ENCODE measurements at places on chromosomes 2 and 18. TPM values are rescaled to one million over a fixed set of nuclear protein-coding genes. Genes with fewer than 3 reads are reported as not detected.

Gene ESPNL
- total RNA-seq = not detected

GRCh38 chr2:223169830-223170605 lies 118.0 kb downstream of the KCNE4 start:
- DNase-seq = no peak

DNA sequence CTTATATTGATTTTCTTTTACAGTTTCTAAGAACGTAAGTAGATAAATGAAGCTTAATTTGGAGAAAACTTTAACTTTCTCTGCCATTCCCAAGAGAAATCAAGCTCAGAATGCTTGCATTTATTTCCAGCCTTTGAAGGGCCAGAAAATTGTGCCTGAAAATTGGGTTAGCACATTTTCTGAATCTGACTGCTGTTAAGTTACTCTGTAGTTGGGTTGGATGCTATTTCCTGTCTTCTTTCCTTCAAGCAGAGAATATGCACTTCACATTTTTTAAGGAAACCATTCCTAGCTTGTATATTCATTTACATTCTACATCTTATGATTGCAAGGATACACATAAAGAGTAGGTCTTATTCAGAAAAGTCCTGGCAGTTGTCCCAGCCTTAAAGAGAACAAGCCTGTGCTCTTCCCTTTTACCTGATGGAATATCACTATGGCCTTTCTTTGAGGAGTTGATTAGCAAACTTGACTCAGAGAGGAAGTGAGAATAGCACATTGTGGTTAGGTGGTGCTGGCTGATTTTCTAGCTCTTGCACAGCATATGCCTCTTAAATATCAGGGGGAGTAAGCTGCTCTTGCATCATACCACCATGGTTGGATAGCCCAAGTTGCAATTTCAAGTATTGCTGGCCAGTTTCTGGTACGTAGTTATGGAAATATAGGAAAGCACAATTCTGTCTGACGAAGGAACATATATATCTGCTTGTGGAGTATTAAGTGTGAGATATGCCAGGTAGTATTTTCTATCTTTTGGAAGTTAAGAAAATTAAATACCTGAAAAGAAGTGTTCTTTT lies 133.7 kb downstream of the COMMD1 start:
- no peak for DNase-seq

DNA sequence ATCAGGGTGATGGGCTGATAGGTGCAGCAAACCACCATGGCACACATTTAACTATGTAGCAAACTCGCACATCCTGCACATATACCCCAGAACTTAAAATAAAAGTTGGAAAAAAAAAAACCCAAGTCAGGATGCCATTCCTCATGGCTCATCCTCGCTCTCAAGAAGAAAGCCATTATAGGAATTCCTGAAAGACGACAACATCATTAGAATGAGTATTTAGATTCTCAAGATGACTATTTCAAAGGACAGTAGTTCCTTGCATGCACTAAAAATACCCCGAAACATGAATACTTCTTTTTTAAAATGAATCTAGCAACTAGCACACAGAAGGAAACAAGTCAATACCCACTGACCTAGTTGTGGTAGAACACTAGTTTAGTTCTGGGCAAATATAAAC lies 285.8 kb upstream of the REV1 start:
- no peak for DNase-seq

- no peak for DNase-seq
Measured at GRCh38 chr18:25278394-25278793, 73.6 kb downstream of the ZNF521 start.

Data from uterus (tissue), 4 donors.